GM12864 (cell line): ENCODE measurements at places on chromosomes 3 and 15.

GRCh38 chr15:81314378-81314777, 9.6 kb downstream of the STARD5 start:
- no peak for DNase-seq

- DNase-seq = no peak
These were observed 155.6 kb downstream of the LRRC28 start for GRCh38 chr15:99406716-99407487.

DNA sequence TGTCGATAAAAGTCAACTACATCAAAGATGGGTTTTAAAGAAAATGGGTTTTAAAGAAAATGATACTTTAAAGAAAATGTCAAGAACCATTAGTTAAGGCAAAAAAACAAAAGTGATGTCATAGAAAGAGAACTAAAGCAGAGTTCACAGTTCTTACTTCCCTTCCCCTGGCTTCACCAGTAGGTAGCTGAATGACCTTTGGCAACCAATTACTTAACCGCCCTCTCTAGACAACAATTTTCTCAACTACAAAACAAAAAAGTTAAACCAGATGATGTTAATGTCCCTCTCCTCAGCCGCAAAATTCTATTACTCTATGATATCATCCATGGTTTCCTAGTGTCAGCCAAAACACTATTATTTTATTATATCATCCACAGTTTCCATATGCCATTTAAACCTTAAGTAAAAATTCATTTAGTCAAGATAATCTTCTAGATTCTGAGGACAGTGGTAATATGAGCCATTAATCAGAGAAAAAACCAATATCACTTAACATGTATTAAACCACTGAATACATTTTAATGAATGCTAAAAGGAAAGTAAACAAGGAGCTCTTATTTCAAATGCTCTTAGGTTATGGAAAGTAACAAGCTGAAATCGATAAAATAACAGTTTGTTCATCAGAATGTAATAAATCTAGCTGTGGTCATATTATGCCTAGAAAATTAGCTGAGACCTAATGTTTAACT, 13.1 kb downstream of the RYK start:
- no peak for DNase-seq

GRCh38 chr3:111662907-111663306, 67.8 kb upstream of the ZBED2 start:
- no peak for DNase-seq

DNA sequence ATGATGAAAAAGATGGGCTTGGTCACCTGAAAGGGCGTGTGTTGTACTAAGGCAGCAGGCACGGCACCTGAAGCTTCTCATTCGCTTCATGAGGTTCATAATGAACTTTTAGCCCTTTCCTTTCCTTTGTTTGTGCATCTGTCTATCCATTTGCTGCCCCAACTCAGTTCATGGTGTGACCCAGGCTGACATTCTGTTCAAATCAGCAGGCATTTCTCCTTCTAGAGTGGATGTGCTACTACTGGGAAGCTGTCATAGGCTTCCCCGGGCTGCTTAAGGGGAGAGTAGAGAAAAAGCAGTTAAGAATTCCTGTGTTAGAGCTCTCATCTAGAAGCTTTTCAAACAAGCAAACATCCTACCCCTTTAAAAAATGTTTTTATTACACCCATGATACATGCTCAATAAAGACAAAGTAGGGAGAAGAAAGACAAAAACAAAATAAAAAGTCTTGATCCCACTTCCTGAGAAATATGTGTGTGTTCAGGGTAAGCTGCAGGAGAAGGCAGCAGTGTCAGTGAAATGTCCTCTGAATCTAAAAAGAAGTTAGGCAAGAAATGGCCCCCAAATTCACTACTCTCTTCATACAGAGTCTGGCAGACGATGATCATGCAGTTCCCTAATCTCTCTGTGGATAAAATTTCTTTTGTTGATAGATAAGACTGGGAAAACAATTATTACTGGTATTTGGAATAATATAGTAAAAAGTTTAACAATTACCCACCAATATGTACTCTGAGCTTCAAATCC, 136.9 kb upstream of the PFN2 start:
- DNase-seq = no peak

DNA sequence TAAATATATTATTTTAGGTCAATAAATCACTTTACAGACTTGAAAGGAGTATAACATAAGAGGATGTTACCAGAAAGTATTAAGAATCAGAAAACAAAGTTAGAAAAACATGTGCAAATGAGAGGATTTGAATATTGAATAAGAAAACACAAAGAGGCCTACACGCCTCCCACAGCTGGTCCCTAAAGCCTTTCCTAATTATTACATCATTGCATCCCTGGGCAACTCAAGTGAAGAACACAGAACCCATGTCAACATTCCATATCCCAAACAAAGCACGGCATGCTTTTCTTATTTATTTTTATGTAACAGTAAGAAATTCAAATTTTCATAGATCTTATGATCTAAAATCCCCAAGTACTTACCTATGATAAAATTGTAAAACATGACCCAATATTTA, 61.2 kb downstream of the HERC1 start:
- no peak for DNase-seq

GRCh38 chr3:119600732-119601131, 3.0 kb downstream of the PLA1A start:
- DNase-seq = peak; percentile 67

- DNase-seq = no peak
These were observed 470.9 kb upstream of the CDIN1 start for GRCh38 chr15:36108541-36108940.

- DNase-seq = no peak
These were observed 97.8 kb downstream of the DAPK2 start for GRCh38 chr15:63948436-63948835.
